ENCODE measurements at places on chromosomes 12 and 14.

DNA sequence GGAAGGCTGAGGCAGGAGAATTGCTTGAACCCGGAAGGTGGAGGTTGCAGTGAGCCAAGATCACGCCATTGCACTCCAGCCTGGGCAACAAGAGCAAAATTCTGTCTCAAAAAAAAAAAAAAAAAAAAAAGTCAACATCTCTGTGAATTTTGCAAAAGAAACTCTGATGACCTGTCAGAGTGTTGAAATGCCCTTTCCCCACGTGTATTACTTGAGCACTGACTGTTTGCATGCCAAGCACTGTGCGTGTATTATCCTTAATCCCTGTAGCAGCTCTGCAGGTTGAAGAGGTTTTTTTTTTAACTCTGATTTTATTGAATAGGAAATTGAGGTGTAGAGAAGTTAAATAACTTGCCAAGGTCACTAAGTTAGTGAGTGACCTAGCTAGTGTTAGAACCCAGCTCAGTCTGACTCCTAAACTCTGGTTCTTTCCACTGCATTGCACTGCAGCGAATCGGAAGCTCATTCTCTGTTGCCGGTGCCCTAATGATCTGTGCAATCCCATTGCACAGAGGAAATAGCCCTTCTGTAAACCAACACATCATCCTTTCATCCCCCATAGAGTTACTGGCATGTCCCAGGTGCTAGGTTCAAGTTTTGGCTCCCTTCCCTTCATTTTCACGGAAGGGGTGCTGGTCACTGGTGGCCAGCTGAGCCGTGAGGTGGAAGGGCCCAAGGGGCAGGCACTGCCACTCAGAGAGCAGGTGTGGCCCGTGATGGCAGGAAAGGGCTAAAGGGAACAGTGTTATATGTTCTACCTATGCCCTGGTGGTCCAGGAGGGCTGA is 122.3 kb downstream of the EML1 start:
- DNase-seq, result no peak

DNA sequence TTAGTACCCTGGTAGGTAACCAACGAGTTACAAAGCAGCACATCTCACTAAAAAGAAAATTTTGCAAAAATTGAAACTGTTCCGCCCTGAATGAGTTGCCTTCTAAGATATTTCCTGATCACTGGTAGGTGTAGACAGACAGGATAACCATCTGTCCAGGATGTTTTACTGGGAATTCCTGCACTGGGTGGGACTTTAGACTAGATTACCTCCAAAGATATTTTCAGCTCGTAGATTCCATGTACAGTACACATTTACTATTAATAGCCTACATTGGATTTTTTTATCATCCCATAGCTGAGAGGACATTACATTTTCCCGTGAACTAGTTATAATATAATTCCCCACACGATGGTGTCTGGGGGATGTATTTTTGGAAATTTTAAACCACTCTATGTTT is 139.6 kb downstream of the DYRK2 start:
- DNase-seq, result no peak

DNA sequence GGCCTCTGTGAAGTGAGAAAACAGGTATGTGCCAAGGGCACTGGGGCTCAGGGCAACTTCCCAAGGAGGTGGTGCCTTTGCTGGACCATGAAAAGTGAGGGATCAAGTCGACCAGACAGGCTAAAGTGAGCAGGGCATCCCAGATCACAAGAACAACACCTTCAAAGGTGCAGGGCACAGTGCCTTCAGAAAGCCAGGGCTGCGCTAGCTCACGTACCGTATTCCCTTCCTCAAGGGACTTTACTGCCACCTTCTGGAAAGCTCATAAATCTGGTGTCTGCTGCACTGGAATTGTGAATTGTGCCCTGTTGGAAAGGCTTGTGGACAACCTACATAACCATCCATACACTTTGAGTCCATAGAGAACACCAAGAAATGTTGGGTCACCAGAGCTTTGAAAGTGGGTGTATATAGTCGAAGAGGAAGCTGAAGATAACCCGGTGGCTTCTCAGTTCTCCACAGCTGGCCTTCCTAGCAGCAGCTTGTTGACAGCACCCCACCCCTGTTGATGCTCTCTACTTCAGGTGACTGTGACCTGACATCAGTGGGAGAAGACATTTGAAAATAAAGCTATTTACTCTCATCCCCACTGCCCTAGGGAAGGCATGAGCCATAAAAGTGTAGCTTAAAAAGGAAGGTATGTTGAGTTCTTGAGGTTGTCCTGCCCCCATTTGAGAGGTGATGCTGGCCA is 24.5 kb downstream of the FIGNL2 start:
- DNase-seq, result no peak

DNA sequence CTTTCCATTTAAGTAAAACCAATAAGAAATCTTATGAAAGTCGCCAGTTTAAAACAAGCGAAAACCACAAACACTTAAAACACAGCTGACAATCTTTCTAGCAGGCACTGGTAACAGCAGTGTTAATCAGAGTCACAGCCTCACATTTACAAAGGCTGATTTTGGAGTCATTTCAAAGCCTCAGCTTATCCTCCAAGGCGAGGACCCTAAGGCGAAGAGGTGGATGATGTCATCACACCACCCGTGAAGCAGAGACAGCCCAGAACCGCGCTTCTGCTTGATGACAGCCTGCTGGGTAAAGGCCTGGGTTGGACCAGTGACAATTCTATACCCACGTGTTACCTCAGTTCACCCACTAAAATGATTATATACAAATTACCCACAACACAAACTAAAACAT is 10.1 kb downstream of the GOLGA3 start:
- no peak for DNase-seq

DNA sequence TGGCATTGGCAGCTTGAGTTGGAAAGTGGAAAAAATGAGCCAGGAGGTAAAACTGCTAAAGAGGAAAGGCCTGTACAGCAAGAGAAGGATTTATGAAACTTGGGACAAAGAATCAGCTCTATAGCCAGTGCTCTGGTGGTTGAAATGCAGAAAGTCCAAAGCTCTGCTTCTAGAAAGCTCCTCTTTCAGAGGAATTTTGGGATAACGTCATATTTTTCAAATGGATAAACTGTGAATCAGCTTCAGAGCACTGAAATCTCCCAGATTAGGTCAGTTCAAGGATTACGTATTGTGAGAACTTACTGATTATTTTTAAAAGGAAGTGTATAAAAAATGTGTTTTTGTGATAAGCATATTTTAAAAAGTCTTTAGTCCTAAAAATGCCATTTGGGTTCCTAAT is 203.1 kb upstream of the CNOT2 start:
- no peak for DNase-seq

GRCh38 chr14:95061317-95062093 is 95.8 kb downstream of the DICER1 start:
- no peak for DNase-seq

DNA sequence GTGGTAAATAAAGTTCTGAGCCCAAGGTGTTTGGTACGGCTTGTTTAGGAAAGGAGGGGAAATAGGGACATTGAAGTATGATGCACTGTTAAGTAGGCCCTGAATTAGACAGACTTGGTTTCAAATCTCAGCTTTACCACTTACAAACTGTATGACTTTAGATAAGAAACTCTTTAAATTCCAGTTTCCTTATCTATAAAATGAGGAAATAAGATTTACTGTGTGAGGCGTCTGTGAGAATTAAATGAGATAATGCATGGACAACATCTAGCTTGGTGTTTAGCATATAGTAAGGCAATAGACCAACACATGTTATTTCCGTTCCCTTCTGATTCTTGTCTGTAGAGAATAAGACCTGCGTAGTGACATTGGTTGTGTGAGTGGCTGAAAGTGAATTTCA is 7.0 kb downstream of the NCKAP1L start:
- DNase-seq, result no peak

DNA sequence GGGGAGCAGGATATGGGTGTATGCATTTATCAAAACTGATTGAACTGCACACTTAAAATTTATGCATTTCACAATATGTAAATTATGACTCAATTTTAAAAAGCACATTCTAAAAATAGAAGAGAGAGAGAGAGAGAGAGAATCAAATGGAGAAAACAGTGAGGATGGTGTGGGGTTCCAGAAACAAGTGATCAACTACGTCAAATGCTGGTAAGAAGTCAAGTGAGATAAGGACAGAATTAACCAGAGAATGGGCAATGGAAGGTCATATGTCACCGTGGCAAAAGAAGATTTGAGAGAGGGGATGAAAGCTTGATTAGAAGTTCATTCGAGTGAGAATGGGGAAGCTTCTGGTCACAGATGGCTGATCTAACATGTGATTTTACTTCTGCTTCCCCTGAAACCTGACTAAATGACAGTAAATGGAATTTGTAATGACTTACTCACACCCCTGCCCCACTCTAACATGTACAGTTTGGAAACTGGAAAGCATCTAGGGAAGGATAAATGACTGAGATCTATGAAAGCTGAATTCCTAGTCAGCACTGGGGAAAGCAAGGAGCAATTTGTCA is 276.5 kb upstream of the AMIGO2 start:
- no peak for DNase-seq

- no peak for DNase-seq
These were observed 21.7 kb downstream of the AICDA start for GRCh38 chr12:8590842-8591545.

DNA sequence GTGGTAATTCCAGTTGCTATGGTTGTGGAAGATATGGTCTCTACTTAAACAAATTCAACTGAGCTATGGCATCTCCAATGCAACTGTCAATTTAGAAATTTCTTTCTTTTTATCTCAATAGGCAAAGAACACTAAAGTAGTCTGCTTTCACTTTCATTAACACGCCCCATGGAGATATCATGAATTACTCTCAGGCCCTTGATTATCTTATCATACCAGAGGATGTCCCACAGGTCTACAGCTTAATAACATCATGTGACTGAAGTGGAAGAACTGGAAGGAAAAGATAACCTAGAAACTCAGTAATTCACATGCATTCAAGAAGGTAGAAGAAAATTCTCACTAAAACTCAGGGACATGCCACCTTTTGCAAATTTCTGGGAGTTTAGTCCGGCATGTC is 114.3 kb downstream of the FLRT2 start:
- no peak for DNase-seq

GRCh38 chr14:69559581-69560011 is 15.1 kb downstream of the CCDC177 start:
- no peak for DNase-seq

DNA sequence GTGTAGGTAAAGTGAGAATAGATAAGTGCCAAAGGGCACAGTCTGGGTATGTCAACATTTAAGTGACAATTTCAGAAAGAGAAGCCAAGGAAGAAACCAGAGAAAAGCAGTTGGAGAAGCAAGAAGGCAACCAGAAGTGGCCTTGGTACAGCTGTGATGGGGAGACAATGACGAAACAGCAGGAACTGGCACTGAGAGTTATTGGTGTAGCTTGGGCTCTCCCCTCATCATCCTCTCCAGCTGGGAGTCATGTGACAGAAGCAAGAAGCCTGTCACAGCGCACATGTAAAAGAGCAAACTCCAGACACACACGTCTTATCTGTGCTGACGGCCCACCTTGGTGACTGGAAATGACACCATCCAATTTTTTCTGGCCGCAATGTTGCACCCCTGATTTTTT is 203.3 kb upstream of the NUDT4 start:
- DNase-seq, result no peak

- DNase-seq, result no peak
These were observed 8.6 kb downstream of the FNTB start for GRCh38 chr14:64995291-64995690.

- no peak for DNase-seq
These were observed 101.6 kb downstream of the MGAT4C start for GRCh38 chr12:86154620-86155019.

DNA sequence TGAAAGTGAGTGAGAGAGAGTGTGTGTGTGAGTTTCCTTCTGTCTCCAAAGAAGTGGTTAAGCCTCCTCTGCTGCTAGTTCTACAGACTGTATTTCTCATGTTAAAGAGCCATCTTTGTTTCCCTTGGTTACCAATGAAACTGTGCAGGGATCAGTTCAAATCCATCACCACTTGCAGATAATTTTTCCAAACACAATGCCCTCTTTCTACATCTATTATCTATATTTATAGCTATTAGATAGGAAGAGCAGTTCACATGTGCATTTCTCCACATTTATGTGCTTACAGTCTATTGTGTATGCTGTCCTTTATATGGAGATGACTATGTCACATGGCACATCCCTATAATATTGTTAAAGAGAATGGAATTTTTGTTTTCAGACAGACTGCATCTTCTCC is 2.2 kb upstream of the DAAM1 start:
- DNase-seq, result no peak

- DNase-seq, result no peak
These were observed 119.1 kb upstream of the ATXN7L3B start for GRCh38 chr12:74418573-74418972.

GRCh38 chr12:2557597-2557996 is 237.2 kb upstream of the FKBP4 start:
- no peak for DNase-seq

DNA sequence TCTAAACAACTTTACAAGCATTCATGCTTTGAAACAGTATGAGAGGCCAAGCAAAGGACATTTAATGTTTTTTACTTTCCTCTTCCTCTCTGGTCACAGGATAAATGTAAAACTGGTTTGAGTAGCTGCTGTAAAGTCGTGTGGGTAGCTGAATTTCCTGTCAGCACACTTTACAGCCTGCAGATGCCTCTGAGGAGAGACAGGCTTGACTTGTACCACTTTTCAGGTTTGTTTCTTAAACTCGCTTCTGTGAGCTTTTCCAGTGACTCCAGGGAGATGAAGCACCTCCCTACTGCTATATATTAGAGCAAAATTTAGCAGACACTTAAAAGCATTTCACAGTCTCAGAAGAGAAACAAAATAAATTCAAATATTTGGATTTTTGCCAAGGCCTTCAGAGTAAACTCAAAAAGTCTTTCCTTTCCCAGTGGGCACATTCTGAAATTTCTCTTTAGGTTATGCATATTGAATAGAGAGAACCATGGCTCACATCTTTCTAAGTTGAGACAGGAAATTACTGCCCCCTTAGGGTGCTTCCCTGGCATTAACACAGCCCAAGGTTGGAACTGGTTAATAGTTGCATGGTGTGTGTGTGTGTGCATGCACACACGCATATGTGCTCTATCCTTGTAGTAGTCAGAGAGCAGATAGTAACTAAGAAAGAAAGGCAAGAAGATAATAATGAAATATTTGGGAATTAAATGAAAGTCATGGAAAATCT is 557.3 kb upstream of the MIS18BP1 start:
- DNase-seq, result no peak

- no peak for DNase-seq
These were observed 126.0 kb upstream of the FRMD6 start for GRCh38 chr14:51525739-51526138.

DNA sequence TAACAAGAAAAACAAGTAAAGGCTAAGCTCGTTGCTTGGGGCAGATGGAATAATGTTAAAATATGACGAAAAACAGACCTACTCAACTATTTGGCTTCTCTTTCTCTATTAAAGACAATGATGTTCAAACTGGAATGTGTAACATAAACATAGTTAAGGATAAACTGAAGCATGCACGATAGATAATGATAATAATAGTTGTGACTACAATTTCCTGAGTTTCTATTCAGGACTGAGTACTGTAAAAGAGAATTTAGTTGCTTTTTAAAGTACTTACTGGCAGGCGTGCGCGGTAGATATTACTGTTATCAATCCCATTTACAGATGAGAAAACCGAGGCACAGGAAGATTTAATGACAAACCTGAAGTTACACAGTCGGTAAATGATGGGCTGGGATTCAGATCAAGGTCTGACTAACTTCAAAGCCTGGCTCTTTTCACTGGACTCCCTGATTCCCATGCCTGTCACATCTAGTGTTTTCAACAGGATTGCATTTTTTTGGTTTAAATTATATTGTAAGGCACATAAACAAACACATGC is 103.0 kb downstream of the CRADD start:
- DNase-seq, result no peak

GRCh38 chr12:111753144-111753881 is 13.4 kb upstream of the ALDH2 start:
- DNase-seq, result no peak

- no peak for DNase-seq
These were observed 36.5 kb downstream of the ACADS start for GRCh38 chr12:120762086-120762485.

GRCh38 chr12:12604740-12605139 is 6.9 kb upstream of the CREBL2 start:
- DNase-seq, result no peak
